ENCODE measurements at places on chromosomes 12 and 14.

GRCh38 chr12:34291001-34291400 lies 268.7 kb downstream of the ALG10 start:
- DNase-seq, result no peak

- no peak for DNase-seq
These were observed 89.9 kb upstream of the DCN start for GRCh38 chr12:91272461-91273063.

GRCh38 chr12:27539191-27539631 lies 15.2 kb downstream of the PPFIBP1 start:
- DNase-seq, result no peak

GRCh38 chr12:132788375-132789098 lies 26.9 kb upstream of the ANKLE2 start:
- no peak for DNase-seq

- DNase-seq, result peak; percentile 66
These were observed 708 bp upstream of the ZBTB42 start for GRCh38 chr14:104800015-104800770.

DNA sequence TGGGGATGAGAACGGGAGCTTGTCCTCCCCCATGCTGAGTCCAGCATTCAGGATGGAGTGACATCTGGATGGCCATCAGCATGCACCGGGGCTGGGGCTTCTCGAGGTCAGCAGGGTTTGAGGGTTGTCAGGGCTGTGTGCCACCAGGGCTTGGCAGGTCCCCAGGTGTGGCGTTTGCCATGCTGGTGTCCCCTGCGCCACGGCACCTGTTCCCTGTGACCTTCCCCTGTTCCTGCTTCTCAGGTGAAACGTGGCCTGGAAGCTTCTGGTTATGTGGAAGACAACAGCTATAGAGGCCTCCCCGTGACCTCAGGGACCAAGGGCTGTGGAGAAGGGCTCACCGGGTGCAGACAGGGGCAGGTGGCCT lies 152.4 kb downstream of the KIF26A start:
- no peak for DNase-seq

DNA sequence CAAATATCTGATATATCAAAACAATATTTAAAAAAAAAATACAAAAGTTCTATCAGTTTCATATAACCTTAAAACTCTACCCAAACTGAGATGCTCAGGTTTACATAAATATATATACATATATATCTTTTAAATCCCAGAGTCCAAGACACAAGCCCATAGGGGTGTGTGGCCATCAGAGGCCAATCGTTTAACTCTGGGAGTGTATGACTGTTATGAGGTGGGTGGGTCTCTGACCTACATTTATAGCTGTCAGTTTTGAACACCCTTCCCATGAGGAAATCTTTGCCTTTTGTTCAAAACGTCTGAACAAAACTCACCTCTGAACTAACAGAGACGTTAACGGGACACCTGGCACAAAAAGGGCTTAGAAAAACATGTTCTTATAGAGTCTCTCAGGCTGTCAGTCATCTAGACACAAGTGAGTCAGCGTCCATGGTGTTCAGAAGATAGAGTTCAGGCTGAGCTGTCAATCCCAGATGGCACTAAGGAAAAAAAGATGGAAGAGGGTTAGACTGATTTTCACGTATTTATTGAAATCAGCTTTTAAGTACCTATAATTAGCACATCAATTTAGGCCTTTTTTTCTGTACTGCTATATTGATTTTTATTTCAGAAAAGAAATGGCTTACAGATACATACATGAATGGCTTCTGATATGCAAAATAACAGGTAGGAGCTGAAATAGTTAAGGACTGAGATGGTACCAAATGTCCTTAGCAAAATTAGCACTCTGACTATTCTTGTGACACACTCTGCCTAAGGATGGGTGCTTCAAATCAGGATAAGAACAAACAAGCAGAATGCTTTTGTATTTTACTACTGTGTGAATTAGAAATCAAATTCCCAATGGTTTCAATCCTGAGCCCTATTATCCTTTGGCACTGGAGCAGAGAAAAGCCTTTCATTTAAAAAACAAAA lies 29.2 kb downstream of the HIGD1C start:
- DNase-seq, result no peak

DNA sequence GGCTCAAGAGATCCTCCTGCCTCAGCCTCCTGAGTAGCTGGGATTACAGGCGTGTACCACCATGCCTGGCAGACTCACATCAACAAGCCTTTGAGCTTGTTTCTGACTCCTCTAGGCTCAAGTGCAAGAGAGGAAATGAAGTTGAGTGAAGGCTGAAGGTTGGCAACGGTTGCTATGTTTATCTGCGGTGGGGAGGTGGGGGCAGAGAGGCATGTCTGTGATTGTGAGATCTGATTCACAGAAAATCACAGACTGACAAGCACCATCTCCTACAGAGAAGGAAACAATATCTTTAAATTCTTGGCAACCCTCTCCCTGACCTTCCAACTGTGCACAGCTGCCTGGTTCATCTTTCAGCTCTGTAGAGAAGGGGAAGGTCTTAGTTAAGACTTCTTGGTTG lies 22.1 kb upstream of the NINJ2 start:
- peak; percentile 67 for DNase-seq

DNA sequence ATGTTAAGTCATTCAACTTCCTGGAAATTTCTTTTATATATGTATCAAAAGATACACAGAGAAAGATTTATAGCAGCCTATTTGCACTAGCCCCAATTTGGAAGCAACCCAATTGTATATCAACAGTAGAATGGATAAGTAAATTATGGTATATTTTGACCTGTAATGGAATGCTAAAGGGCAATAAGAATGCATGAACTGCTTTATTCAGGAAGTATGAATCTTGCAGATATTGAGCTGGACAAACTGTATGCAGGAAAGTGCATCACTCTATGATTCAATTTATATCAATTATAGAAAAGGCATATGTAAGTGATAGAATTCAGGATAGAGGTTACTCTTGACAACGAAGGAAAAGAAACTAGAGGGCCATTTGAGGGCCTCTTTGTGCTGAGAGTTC lies 913.1 kb upstream of the FBXO33 start:
- no peak for DNase-seq

DNA sequence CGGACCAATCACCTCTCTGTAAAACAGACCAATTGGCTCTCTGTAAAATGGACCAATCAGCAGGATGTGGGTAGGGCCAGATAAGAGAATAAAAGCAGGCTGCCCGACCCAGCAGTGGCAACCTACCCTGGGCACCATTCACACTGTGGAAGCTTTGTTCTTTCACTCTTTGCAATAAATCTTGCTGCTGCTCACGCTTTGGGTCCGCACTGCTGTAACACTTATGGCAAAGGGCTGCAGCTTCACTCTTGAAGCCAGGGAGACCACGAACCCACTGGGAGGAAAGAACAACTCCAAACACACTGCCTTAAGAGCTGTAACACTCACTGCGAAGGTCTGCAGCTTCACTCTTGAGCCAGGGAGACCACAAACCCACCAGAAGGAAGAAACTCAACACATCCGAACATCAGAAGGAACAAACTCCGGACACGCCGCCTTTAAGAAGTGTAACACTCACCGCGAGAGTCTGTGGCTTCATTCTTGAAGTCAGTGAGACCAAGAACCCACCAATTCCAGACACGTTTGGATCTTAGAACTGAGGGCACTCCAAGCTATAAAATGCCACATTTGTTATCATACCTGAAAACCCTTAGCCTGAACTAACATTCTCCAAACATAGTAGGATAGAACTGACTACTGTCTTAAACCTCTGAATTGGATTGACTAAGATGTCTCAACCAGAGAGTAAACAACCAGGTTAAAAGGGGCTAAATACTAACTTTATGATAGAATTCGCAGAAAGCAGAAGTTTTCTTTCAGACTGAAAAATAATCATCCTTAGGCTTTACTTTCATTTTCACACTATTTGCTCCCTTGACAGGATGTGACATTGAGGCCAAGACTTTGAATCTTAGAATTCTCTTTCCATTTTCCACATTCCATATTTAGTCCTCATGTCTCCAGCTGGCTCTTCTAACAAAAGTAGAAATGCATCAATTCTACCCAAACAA lies 33.6 kb downstream of the CDKL1 start:
- no peak for DNase-seq

DNA sequence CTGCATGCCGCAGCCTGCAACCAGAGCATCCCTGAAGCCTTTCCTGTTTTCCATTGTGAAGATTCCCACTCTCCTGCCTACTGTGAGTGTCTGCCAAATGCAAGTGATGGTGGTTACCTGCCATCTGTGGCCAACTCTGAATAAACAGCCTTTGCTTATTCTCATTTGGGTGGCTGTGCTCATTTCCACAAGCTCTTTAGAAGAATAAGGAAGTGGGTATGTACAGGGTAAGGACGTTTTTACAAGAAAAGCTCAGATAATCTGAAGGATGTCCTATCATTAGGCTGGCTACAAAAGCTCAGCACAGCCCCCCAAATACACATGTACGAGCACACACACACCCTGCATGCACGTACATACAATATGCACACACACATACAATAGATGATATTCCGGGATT lies 7.3 kb upstream of the RNASE1 start:
- no peak for DNase-seq

DNA sequence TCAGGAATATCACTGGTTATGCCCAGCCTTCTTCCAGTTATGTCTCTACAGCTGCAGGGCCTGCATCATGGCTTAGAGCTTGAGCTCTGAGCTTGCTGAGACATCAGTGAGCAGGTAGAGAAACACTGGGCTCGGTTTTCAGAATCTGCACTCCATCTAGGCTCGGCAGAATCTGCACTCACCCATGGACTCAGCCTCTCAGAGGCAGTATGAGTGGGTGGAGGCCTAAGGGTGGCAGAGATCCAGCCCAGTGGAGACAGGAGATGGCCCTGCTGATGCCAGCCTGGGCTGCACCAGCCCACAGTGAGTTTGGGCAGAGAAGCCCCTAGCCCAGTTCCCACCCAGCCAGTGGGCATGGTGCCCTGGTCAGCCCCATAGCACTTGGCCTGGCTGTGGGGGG lies 12.8 kb downstream of the KRT80 start:
- no peak for DNase-seq

GRCh38 chr14:92302481-92302880 lies 20.5 kb upstream of the SLC24A4 start:
- no peak for DNase-seq

All from stimulated activated CD8-positive, alpha-beta memory T cell treated with anti-CD3 and anti-CD28 coated beads, Interleukin-15, amount 100 ng/mL, for 1 hour (primary cell).